ENCODE measurements at places on chromosomes 2 and 18.

- no peak for DNase-seq
Measured at GRCh38 chr2:241227594-241227993, 39.1 kb downstream of the ANO7 start.

DNA sequence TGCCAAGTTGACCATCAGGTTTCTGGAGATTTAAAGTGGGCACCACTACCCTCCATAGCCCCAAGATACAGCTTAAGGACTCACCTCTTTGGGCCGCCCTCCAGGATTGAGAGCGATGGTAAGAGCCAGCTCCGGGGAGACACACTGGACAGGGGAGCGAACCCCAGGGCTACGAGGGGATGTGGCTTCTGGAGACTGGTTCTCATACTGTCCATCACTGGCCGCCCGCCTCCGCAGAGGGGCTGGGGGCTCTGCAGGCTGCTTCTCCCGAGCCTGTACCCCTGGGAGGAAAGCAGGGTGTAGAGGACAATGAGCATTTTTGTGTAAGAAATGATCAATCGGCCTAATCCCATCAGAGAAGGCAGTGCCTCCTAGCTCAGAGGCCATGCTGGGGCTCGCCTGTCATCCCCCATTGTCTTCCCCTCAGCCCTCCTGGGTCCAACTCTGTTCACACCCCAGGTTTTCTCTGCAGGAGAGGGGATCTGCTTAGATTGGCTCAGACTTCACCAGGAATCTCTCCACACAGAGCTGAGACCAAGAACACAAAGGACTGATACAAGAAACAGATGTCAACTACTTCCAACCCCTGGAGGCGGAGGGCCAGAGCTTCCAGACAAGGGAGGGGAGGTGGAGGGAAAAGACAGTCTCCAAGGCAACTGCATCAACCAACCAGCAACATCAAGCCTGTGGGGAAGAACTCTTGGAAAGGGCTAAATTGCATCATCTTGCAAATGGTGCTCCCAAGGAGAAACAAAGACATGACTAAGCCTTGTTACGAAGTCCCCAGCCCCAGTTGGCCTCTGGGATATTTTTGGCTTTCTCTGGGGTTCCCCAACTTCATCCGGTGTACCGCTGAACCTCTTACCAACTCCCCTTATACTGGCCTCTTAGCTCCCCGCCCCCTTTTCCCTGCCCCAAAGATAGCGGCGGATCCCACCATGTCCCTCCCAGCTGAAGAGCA, 166.6 kb downstream of the TNS1 start:
- peak; percentile 7 for DNase-seq

- no peak for DNase-seq
Measured at GRCh38 chr2:3200420-3200939, 177.1 kb downstream of the EIPR1 start.

DNA sequence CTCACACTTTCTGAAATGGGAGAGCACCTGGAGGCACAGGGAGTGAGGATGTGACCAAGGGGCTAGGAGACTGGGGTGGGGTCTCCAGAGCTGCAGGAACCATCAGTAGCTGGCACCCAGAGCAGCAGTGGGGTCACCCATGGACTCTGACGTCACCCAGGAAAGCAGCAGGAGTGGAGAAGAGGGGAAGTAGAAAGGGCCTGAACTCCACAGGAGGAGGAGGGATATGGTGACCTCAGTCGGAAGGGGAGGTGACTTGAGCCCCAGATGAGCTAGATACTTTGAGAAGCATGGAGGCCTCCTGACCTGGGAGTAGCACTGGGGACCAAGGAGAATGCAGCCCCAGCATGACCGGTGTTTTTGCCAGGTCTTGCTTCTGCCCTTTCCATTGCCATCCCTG, 8.8 kb downstream of the NMUR1 start:
- no peak for DNase-seq

DNA sequence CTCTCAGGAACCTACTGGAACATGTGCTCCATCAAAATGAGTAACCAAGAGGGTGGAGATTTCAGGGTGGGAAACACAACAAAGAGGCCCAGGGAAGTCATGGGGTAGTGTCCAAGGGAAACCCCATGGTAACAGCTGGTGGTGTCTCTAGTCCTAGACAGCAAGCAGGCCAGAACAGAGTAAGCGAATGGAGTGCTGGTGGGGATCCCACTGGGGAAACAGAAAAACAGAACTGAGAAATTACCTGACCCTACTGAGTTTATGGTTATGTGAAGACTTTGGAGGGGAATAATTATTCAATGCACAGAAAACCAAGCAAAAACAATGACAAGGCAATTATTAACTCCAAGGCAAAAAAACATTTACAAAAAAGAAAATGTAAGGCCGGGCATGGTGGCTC, 16.9 kb downstream of the ERCC3 start:
- no peak for DNase-seq

DNA sequence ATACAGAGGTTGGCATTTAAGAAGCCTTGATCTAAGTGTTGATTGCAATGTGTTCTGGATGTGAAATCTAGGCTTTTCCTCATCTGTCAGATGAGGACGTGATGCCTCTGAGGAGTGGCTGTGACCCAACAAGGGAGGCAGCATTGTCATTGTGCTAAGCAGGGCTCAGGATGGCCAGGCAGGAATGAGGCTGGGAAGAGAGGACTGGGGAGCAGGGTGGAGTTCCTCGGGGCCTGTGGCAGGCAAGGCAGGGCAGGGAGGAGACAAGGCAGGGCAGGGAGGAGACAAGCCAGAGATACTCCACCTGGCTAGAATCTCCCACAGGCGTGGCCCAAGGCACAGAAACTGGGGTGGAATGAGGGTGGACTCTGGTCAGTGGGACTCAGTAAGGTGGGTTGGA, 116.6 kb downstream of the RPIA start:
- DNase-seq = no peak

DNA sequence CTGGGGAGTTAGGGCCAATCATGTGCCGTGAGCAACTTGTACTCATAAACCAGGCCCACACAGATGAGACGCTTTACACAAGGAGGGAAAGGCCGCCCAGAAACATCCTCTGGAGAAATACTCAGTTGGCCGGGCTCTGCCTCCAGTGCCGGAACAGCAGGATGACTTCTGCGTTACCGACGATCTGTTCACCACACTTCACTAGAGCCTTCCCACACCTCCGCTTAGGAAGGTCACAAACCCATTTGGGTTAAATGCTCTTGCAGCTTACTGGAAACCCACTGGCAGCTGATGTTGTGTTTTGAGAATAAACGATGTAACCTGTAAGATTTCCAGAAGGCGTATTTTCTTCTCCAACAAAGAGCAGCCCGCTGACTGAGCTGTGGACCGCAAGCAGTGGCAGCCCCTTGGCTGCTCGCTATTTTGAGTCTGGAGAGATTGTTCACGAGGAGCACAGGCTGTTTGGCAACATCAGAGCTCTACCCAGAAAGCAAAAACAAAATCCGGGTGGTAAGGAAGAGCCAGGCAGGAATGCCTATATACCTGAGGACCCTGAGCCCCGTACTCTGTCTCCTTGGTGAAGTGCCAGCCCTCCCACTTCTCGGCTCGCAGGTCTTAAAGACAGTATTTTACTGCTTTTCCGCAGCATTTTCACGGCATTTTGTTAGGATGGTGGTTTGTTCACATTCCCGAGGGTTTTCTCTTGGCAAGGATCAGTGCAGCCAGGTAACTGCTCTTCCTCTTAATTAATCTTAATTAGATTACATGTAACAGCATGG, 44.0 kb downstream of the COLEC12 start:
- no peak for DNase-seq

DNA sequence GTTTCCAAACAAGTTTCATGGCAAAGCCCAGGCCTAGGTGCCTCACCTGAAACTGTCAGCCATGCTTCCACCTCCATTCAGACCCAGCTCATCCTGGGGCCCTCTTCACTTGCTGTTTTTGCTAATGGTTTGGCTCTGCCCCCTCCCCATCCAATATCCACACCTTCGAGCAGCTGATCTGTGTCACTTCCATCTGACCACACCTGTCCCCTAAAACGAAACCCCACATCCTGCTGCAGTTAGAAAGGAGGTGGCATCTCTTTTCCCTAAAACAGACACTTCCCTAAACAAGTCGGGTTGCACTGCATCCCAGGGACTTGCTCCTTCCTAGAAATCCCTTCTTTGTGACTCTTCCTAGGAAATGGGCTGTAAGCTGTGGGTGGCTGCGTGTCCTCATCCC, 748.7 kb upstream of the SALL3 start:
- no peak for DNase-seq

DNA sequence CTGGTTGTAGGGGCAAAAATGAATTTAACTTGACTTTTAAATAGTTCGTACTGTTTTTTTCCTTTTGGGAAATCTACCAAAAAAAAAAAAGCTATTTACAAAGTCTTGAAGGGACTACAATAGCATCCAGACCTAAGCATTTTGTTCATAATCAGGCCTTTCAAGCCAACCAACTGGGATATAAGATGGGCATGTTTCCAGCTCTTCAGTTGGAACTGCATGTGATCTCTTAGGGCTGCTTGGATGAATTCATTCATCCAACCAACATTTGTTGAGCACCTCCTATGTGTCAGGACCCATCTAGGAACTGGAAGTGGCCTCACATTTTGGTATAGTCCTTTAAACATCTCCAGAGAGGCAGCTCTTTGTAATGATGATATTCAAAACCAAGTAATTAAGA, 98.6 kb downstream of the AAK1 start:
- no peak for DNase-seq

DNA sequence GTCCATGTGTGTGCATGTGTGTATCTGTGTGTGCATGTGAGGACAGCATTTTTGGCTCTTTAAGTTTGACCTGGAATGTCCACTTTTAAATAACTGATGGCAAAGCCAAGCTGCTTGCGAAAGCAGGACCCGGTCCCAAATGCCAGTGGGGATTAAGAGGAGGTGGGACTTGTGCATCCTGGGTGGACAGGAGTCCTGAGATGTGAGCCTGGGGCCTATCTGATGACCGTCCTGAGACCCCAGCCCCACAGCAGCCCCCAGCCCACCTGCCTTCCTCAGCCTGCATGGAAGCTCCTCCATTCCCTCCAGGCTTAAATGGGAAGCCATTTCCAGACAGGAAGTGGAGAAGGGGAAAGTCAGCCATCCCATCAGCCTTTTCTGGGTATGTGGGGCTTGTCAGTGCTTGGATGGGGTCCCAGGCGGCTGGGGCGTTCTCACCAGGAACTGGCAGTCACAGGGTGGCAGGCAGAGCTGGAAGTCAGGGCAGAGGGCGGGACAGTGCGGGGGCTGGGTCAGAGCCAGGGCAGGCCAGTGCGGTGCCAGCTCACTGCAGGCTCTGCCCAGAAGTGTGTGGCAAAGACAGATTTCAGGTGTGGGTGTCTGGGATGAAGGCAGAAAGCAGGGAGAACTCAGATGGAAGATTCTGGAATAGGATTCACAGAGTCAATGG, 117.8 kb downstream of the ACKR3 start:
- DNase-seq = no peak

DNA sequence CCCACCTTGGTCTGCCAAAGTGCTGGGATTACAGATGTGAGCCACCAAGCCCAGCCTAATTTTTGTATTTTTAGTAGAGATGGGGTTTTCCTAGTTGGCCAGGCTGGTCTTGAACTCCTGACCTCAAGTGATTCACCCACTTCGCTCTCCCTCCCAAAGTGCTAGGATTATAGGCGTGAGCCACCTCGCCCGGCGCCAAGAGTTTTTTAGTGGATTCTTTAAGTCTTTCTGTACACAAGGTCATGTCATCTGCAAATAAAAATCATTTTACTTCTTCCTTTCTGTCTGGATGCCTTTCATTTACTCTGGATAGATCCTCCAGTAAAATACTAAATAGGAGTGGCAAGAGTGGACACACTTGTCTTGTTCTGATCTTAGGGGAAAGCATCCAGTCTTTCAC, 61.7 kb downstream of the KCMF1 start:
- DNase-seq = no peak

DNA sequence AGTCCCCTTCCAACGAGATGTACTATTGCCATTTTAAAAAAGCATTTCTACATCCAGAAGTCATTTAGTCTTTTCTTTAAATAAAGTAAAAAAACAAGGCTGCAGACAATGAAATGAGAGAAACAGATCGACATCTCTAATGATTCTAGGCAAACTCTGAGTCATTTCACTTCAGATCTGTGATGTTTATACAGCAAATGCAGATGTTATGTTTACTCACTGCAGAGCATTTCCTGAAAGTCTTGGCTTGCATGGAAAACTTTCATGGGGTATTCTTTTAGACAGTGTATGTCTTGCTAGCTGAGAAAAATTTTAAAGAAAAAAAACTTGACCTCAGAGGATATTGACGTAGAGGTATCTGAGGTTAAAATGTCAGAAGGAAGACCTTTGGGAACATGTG, 797.4 kb downstream of the CNTNAP5 start:
- DNase-seq = no peak

GRCh38 chr2:111046670-111047069, 74.0 kb upstream of the BCL2L11 start:
- no peak for DNase-seq

DNA sequence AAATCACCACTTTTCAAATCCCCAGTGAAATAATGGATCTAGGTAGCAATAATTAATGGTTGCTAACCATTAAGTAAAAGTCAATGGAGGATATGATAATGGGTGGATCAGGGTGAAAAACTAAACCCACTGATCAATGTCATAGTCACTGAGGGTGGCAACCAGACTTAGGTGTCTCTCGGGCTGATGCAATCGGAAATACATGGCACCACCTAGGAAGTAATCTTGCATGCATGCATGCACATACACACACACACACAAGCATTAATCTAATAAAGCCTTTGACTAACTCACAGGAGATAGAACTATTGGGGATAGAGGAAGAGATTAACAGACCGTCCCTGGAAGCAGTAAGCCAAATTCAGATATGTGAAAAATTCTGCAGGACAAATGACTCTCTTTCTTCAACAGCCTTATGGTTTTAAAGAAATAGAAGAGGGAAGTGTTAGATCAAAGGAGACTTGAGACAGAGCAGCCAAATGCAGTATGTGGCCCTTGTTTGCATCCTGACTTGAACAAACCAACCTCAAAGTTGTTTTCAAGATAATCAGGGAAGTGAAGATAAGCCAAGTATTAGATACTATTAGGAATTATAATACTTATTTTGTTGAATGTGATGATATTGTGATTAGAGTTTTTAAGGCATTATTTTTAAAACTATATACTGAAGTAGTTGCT, 186.0 kb upstream of the RMP24 start:
- DNase-seq = no peak

DNA sequence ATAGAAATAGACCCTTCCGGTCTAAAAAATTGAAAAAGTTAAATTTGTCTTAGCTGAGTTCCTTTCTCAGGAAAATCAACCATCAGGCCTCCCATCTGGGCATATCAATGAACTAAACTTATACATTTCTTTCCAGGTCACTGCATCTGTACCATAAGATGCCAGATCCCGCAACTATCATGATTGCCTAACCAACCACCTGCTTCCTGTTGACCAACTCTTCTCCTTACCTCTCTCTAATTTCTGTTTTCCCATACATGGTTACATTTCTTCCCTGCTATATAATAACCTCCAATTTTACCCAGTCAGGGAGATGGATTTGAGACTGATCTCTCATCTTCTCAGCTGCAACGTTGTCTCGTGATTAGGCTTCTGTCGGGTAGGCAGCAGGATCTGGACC, 228.7 kb downstream of the FSIP2 start:
- DNase-seq = no peak

DNA sequence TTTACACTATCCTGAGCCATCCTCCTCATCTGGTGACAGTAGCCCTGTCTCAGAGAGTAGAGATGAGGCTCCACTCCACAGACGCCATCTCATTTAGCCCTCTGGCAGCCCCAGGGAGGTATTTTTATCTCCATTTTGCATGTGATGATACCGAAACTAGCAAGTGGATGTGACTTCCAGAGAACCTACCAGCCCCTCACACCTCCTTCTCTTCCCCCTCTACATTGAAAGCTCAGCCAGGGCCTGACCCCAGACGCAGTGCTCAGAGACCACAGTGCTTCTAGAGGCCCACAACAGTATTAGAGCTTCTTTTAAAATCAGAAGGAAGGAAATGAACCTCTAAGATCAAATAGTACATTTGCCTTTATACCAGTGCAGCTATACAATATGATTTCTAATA, 8.3 kb downstream of the GYPC start:
- no peak for DNase-seq
